ENCODE measurements at places on chromosomes 6 and 20.

- H3K36me3 ChIP-seq, result no peaks in the 10 kb centered on the region
- H3K27me3 ChIP-seq, result no peaks in the 10 kb centered on the region
- no peak for DNase-seq
Measured at GRCh38 chr6:62441182-62441581, 155.2 kb upstream of the KHDRBS2 start.

DNA sequence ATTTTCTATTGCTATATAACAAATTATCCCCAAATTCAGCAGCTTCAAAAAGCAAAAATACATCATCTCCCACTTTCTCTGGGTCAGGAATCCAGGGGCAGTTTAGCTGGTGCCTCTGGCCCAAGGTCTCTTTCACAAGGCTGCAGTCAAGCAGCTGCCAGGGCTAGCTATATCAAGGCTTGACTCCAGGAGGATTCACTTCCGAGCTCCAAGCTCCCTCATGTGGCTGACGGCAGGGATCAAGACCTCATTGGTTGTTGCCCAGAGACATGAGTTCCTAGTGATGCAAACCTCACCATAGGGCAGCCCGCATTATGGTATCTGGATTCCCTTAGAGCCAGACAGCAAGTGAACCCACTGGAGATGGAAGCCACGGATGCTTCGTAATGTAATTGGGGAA is 1.3 kb upstream of the VNN1 start:
- no peak overlapping the region for H3K4me3 ChIP-seq
- H3K4me1 ChIP-seq, result no peaks in the 10 kb centered on the region
- no peaks in the 10 kb centered on the region for H3K36me3 ChIP-seq
- no peak for DNase-seq

DNA sequence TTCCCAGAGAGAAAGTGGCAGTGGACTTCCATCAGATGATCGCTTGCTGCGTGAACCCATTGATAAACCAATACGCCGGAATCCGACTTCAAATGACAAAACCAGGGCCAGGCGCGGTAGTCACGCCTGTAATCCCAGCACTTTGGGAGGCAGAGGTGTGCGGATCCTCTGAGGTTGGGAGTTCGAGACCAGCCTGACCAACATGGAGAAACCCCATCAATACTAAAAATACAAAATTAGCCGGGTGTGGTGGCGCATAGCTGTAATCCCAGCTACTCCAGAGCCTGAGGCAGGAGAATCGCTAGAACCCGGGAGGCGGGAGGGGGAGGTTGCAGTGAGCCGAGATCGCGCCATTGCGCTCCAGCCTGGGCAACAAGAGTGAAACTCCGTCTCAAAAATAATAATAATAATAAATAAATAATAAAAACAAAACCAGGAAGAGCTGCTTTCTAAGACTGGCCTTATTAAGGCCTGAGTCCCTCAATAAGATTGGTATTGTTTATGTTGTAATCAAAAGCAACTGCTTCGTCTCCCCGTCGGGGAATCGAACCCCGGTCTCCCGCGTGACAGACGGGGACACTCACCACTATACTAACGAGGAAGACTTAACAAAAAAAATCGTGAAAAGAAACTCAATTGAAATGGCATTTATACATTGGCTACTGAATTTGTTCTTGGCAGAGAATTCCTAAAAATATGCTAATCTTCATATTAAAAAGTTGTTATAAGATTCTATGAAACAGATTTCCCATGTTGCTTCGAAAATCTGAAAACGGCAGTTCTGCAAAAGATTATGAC is 110.2 kb upstream of the ZNF184 start:
- H3K4me3 ChIP-seq, result peak overlapping the region; percentile 37
- peaks cover 2% of the 10 kb centered on the region for H3K4me1 ChIP-seq
- H3K36me3 ChIP-seq, result no peaks in the 10 kb centered on the region
- DNase-seq, result peak; percentile 81
- peak overlapping the region; percentile 84 for H3K27ac ChIP-seq

GRCh38 chr6:154969796-154970195 is 25.3 kb upstream of the TIAM2 start:
- no peak overlapping the region for H3K27ac ChIP-seq
- no peaks in the 10 kb centered on the region for H3K4me1 ChIP-seq
- no peak for DNase-seq
- H3K4me3 ChIP-seq, result no peak overlapping the region

DNA sequence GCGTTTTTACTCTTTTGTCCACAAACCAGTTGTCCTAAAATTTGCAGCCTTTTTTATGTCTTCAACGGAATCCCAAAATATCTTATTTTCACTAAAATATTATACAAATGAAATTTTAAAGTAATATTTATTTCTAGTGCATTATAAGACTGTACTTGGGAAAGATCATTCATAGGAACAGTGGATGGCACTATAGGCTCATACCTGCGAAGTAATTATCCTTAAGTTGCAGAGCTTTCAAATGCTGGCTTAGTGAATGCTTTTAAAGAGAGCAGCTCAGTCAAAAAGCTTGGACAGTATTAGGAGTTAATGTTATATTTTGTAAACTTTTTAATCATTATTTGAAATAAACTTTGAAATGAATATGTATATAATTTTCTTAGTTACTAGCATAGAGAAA is 254.9 kb downstream of the CDKAL1 start:
- no peak for DNase-seq
- H3K4me1 ChIP-seq, result no peaks in the 10 kb centered on the region
- peaks cover 12% of the 10 kb centered on the region for H3K36me3 ChIP-seq
- no peaks in the 10 kb centered on the region for H3K27me3 ChIP-seq
- H3K27ac ChIP-seq, result no peak overlapping the region
- no peak overlapping the region for H3K4me3 ChIP-seq

DNA sequence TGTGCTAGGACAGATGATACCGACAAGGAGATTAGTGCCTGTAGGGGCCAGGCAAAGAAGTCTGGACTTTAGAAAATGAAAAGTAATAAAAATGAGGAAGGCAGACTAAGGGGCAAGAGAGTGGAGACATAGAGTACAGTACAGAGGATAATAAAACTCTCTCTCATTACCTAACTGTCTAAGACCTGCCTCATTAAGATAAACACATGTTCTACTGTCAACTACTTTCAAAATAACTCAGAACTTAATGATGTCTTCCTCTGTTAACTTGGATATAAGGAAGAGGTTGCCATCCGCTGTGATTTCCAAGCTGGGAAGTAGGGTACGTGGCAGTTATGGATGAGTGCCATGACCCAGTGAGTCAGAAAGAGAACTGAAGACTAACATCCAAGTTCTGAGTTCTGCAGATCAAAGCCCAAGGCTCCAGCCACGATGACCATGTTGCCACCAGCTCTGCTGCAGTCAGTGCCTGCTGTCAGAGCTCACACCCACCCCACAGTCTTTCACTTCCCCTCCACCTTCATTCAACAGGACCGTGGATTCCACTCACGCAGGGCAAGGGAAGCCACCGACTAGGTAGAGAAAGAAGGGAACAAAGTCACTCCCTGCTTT is 81.8 kb downstream of the KIF16B start:
- no peak overlapping the region for H3K4me3 ChIP-seq
- no peaks in the 10 kb centered on the region for H3K4me1 ChIP-seq
- DNase-seq, result no peak
- no peak overlapping the region for H3K27ac ChIP-seq
- H3K36me3 ChIP-seq, result no peaks in the 10 kb centered on the region
- no peaks in the 10 kb centered on the region for H3K27me3 ChIP-seq

DNA sequence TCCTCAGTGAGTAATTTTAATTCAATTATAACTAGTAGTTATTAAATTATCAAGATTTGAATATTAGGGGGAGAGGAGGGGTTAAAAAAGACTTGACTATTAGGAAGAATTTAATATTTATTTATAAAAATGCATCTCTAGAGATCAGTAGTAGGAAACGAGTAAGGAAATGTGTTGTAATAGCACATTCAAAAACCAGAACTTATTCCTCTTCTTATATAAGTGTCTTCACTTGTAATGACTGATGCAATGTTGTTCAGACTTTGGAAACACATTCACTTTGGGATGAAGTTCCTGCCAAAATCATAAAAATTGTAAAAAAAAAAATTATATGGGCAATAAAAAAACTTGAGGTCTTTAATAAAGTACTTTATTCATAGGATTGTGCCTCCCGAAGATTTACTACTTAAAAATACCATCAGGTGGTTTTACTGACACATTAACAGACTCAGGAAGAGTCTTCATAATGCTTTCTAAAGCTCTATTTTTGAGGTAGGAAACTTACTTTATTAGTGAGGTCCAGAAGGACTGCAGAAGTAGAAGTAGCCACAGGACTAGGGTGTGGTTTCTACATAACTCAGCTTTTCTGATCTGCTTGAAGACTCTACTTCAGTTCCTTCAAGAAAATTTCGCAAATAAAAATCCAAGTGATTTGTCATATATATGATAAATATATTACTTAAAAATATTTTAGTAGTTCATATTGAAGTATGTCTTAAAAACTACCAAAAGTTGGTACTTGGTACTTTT is 59.8 kb downstream of the CCDC170 start:
- H3K4me1 ChIP-seq, result no peaks in the 10 kb centered on the region
- no peak overlapping the region for H3K4me3 ChIP-seq
- H3K36me3 ChIP-seq, result peaks cover 1% of the 10 kb centered on the region

GRCh38 chr6:137910424-137910834 is 43.4 kb downstream of the TNFAIP3 start:
- H3K4me3 ChIP-seq, result no peak overlapping the region
- H3K36me3 ChIP-seq, result peaks cover 16% of the 10 kb centered on the region
- peaks cover 55% of the 10 kb centered on the region for H3K4me1 ChIP-seq
- H3K27ac ChIP-seq, result peak overlapping the region; percentile 60

DNA sequence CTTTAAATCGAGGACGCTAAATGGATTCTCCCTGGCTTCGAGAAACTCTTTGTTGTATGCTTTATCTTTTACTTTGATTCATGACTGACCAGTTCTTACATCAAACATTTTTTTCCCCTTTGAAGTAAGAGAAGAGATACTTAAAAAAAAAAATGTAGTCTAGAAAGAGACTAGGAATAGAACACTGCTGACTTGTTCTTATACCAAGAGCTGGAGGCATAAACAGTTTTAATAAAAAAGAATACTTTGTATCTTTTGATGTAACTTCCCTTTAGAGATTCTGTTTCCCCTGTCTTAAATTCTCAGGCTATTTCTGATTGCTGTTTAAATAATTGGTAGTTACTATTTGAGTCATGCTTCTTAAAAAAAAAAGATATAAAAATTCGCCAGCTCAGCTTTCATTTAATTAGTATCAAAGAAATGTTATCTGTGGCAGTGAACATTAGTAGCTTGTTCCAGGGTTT is 4.8 kb downstream of the ASXL1 start:
- H3K4me3 ChIP-seq, result peak overlapping the region; percentile 96
- no peak for DNase-seq
- H3K4me1 ChIP-seq, result peaks cover 70% of the 10 kb centered on the region
- H3K27me3 ChIP-seq, result no peaks in the 10 kb centered on the region
- peaks cover 45% of the 10 kb centered on the region for H3K36me3 ChIP-seq

- H3K36me3 ChIP-seq, result peaks cover 1% of the 10 kb centered on the region
- H3K4me3 ChIP-seq, result peak overlapping the region; percentile 22
- H3K27me3 ChIP-seq, result no peaks in the 10 kb centered on the region
- peaks cover 16% of the 10 kb centered on the region for H3K4me1 ChIP-seq
Measured at GRCh38 chr6:137767911-137768690, 99.0 kb upstream of the TNFAIP3 start.

DNA sequence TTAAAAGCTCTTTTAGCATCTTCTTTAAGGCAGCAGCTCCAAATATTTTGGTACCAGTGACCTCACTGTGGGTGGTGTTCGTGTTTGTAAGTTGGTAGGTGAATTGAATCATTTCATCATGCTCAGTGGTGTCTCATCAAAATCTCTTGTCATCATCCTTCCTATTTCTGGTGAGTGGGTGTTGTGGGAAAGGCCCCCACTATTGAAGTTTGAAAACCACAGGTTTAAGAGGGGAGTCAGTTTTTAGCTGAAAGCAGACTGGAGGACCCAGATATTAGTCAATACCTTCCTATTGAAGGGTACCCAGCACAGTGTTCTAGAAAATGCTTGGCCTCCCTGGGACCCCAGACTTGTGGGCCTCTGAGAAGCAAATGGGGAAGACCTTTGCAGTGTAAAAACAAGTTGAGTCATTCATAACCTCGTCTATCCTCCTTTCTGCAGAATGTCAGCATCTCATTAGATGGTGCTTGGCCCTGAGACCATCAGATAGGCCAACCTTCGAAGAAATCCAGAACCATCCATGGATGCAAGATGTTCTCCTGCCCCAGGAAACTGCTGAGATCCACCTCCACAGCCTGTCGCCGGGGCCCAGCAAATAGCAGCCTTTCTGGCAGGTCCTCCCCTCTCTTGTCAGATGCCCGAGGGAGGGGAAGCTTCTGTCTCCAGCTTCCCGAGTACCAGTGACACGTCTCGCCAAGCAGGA is 3.7 kb downstream of the PIM1 start:
- H3K27me3 ChIP-seq, result no peaks in the 10 kb centered on the region
- H3K4me1 ChIP-seq, result peaks cover 62% of the 10 kb centered on the region
- peaks cover 68% of the 10 kb centered on the region for H3K36me3 ChIP-seq
- peak overlapping the region; percentile 84 for H3K4me3 ChIP-seq
- DNase-seq, result peak; percentile 85

GRCh38 chr20:8154638-8155037 is 22.6 kb downstream of the PLCB1 start:
- no peaks in the 10 kb centered on the region for H3K36me3 ChIP-seq
- peaks cover 53% of the 10 kb centered on the region for H3K4me1 ChIP-seq
- no peaks in the 10 kb centered on the region for H3K27me3 ChIP-seq

DNA sequence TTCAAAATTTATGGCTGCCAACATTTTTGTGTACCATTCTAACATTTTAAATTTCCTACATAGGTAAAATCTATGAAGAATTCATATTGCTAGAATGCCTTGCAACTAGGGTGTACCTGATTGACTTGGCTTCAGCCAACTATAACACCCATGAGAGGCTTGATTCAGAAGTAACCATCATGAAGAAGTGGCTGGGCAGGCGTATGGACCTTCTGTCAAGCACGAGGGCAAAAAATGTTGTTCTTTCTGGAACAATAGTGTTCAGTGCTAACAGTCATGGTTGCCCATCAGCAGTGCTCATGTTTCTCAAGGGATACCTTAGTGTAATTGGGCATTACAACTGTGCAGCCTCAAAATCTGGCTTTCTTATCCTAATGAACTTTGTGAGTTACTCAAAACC is 42.9 kb downstream of the ID4 start:
- H3K4me3 ChIP-seq, result no peak overlapping the region
- no peak overlapping the region for H3K27ac ChIP-seq
- no peaks in the 10 kb centered on the region for H3K36me3 ChIP-seq
- no peak for DNase-seq
- no peaks in the 10 kb centered on the region for H3K4me1 ChIP-seq
- H3K27me3 ChIP-seq, result no peaks in the 10 kb centered on the region

DNA sequence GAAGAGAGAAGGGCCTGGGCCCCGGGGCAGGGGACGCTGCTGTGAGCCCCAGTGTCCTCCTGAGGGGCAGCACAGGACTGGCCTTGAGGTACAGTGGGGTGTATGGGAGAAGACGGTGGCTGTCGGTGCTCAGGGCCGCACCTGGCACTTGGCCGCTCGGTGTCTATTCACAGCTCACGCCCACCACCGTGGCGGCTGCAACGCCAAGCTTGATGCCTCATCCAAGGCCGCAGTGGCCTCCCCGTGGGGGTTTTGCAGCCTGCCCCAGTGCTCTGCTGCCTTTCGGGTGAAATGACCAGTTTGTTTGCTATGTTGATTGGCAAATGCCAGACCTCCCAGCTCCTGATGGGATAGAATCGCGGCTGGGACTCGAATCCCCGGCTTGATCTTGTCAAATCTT is 79.5 kb upstream of the SLCO4A1 start:
- H3K4me1 ChIP-seq, result peaks cover 4% of the 10 kb centered on the region
- no peak for DNase-seq
- H3K36me3 ChIP-seq, result no peaks in the 10 kb centered on the region
- H3K4me3 ChIP-seq, result no peak overlapping the region

- no peak overlapping the region for H3K4me3 ChIP-seq
- peaks cover 1% of the 10 kb centered on the region for H3K27me3 ChIP-seq
- DNase-seq, result no peak
- H3K27ac ChIP-seq, result no peak overlapping the region
- no peaks in the 10 kb centered on the region for H3K4me1 ChIP-seq
Measured at GRCh38 chr6:43861212-43861894, 91.3 kb downstream of the VEGFA start.

- H3K27ac ChIP-seq, result no peak overlapping the region
- H3K4me1 ChIP-seq, result no peaks in the 10 kb centered on the region
- no peak for DNase-seq
- H3K36me3 ChIP-seq, result no peaks in the 10 kb centered on the region
Measured at GRCh38 chr6:166599205-166599604, 12.7 kb upstream of the RAMACL start.
